ENCODE measurements at places on chromosomes 2 and 18.

DNA sequence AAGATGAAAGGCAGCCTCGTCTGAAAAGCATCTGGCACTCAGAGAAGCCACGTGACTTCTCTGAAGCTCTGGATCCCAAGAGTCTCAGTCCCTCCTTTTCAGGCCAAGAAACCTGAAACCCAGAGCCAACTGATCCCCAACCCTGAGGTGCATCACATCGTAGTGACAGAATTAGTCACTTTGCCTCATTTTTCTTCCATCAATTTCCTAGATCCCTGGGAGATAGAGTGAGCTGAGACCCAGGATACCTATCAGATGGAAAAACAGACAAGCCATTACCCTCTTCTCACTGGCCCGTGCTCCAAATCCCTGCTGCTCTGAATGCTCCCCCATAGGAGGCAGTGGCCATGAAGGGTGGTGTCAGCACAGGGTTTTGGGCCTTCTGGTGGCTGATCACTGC lies 113.1 kb downstream of the ALK start:
- no peak for DNase-seq

DNA sequence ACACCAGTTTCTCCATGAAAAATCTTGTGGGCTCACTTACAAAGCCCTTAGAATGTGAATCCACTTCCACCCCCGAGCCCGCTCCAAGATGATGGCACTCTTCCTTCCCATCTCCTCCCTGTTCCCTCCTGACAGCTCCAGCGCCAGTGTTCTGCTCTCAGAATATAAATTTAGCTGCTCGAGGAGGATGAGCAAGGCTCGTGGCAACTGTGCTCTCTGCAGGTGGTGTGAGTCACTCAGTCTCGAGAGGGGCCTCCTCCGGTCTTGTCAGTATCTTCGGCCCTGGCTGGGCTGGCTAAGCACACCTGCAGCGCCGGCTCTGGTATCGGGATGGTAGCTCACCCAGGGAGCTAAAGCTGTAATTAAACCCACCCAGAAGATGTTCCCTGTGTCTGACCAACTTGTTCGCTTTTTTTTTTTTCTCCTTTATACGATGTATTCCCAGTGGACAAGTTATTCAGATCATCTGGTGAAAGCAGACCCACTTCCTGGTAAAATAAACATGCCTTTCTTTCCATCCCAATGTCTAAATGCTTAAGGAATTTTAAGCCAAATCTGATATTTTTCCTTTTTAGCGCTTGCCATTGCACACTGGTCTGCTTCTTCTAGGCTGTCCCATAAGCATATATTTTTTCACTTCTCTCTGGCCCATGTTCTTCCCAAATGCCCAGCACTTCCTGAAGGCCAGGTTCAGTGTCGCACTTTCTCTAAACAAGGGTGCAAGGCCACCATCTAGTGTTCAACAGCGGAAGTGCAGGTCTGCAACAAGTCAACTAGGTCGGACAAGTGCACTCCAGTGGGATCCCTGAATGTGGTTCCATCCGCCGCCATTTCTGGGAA lies 31.4 kb upstream of the YPEL5 start:
- no peak for DNase-seq

DNA sequence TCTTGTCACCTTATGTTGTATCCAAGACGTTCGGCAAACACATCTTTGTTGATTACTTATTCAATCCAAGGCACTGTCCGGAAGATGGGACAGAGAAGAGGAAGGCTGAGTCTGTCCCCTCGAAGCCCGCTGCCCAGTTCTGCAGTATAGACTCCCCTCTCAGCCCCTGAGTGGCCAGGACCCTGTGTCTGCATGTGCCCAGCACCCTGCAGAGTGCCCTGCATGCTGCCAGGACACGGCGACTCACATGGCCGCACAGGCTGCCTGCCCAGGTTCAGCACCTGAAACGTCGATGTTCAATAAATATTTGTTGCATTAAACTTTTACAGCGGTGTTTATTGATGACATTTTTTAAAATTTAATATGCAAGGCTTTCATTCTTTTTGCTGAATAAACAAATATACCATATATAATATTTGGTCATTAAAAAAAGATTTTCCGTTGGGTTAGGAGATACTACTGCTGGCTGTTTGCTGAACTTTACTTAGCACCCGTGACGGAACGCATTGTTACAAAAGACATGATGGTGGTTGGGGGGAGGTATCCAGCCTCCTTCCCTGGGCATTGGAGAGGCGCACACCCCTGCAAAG lies 146.5 kb downstream of the PTGR3 start:
- no peak for DNase-seq

- DNase-seq: no peak
These were observed 10.1 kb downstream of the MBOAT2 start for GRCh38 chr2:8993196-8993901.

DNA sequence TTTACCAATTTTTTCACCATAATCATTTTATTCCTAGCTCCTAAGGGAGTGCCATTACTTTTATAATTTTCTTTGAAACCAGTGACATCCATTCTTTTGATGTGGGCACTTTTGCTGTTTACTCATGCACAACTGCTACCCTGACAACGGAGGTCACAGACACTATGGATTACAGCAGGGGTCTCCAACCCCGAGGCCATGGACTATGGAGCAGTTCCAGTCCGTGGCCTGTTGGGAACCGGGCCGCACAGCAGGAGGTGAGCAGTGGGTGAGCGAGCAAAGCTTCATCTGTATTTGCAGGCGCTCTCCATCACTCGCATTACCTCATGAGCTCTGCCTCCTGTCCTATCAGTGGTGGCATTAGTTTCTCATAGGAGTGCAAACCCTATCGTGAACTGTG lies 34.6 kb downstream of the PRPF40A start:
- DNase-seq: no peak

DNA sequence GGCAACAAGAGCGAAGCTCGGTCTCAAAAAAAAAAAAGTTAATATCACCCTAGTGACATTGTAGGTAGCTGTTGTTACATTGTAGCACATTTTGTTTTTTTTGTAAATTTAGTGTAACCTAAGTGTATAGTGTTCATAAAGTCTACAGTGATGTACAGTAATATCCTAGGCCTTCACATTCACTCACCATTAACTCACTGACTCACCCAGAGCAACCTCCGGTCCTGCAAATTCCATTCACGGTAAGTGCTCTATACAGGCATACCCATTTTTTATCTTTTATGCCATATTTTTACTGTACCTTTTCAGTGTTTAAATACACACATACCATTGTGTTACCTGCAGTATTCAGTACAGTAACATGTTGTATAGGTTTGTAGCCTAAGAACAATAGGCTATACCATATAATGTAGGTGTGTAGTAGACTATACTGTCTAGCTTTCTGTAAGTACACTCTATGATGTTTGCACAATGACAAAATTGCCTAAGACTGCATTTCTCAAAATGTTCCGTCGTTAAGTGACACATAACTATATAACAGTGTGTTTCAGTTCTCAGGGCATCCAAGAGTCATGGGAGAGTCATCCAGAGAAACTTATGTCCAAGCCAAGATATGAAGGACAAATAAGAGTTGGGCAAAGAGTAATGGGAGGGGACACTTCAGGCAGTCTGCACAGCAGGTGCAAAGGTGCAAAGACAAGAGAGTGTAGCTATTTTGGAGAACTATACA lies 68.4 kb downstream of the TANK start:
- no peak for DNase-seq

DNA sequence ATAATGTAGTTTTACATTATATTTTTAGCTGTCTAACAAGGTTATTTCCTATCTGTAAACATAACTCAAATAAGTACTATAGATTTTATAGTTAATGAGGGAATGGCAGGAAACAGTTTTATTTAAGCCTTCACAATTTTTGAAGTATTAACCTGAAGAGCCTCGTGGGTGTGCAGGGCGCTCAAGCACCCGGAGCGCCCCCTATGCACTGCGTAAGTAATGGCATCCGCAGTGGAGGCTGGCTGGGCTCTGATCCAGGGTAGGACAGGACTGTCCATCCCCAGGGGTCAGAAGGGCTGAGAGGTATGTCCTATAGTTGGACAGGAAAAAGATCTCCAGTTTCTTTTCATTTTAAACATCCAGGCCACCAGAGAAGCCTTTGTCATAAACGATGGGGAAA lies 8.2 kb upstream of the GBX2 start:
- no peak for DNase-seq

GRCh38 chr18:57630754-57631595 lies 9.3 kb upstream of the NARS1 start:
- no peak for DNase-seq

- DNase-seq: no peak
These were observed 8.2 kb upstream of the ALPI start for GRCh38 chr2:232447638-232448303.

GRCh38 chr2:181203412-181203811 lies 223.0 kb downstream of the UBE2E3 start:
- no peak for DNase-seq

DNA sequence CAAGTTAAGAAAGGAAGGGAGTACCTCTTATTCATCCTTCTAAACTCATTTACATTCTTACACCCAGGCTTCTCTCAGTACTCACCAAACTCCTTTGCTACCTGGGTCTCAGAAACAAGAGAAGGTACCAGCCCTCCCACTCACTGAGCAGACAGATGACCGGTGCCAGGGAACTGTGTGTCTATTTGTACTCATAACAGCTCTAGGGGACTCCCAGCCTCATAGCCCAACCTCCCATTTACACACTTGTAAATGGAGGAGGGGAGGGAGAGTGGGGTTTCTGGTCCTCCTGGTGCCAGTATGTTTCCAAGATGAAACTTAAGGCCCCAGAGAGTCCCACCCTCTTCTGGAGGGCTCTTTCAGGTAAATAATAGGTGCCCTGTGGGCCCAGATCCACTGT lies 42.8 kb upstream of the SIGLEC15 start:
- DNase-seq: no peak

- DNase-seq: no peak
These were observed 75.3 kb upstream of the DDX18 start for GRCh38 chr2:117738991-117739839.

DNA sequence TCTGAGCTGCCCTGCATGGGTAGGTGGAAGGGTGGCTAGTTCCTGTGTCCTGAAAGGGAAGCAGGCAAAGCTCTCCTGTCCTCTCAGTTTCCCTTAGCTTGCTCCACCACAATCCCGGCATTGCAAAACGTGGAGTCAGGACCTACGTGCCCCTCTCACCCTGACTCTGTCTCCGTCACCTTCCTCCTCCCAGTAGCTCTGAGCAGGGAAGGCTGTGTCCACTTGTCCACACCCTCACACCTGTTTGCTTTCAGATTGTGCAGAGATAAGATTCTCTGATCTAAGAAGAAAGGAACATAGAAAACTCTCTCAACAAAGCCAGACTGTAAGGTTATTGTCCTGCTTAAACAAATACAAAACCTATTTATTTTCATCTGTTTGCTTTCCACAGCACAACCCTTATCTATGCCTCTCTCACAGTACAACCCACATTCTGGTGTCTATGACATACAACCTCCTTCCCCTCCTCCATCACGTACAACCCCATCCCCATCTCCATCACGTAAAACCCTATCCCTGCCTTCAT lies 79.0 kb downstream of the ALPK2 start:
- DNase-seq: no peak

DNA sequence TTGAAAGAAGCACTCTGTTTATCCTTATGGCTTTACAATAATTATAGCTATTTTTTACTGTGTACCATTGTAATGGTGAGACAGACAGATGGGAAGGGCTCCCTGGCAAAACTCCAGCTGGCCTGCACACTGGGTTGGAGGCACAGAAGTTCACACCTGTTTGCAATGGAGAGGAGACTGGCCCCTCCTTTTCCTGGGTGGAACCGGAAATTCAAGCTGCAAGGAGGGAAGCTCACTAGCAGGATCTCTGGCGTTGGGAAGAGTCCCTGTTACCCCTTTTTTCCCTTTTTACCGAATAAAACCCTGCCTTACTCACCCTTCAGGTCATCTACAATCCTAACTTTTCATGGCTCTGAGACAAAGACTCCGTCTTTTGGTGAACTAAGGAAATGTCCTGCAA lies 100.3 kb upstream of the TFPI start:
- no peak for DNase-seq

- no peak for DNase-seq
These were observed 67.4 kb downstream of the KCTD18 start for GRCh38 chr2:200442471-200442870.

DNA sequence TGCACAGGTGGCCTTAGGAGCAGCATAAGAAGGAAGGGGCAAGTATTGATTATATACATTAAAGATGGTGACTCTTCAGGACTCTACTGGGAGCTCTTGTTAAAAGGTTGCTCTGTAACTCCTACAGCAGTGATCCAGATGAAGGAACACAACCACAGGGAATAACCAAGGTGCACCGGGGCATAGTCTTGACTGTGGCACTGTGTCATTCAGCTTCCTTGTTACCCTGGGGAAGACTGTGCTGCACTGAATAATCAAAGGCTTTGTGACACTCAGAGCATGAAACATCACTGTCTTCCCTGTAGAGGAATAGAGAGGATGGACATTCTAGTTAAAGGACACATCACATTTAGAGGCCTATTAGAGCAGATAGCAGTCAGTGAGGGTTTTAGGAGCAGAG lies 105.3 kb downstream of the UBE2E3 start:
- DNase-seq: no peak

DNA sequence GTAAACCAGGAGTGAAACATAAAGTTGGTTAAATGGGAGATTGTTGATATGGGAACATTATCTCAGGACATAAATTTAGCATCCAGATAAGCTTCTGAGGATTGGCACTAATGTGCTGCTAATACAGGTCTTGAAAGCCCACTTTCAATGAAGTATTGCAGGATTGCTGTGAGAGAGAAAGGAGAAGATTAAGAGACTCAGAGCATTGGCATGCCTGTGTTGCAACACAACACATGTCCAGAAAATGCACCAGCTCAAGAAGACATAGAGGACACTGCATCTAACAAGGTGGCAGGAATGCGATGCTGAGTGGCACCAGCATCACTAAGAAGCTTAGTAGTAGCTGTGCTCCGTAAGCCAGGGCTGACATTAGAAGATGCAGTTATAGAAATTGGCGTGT lies 728.9 kb downstream of the SUCLG1 start:
- no peak for DNase-seq

GRCh38 chr2:22283436-22283835 lies 1101.5 kb upstream of the KLHL29 start:
- no peak for DNase-seq

DNA sequence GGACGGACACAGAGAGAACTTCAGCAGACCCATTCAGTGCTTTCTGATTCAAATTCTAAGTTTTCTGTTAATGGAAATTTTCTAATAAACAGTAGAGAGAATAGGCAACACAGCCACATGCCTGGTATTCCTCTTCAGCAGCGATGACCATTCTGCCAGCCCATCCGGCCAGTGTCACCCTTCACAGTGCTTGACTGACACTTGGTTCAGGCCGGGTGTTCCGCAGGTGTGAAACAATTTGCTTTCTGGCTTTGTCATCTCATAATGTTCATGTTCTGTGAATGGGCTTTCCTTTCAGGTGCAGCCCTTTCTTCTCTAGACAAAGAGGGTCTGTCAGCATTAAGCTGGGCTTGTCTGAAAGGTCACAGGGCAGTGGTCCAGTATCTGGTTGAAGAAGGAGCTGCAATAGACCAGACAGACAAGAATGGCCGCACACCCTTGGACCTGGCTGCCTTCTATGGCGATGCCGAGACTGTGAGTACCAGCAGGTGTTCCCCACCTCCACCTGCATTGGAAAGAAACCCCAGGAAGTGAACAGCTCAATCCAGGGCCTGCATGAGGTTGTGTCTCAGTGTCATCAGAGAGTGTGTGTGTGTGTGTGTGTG lies 67.0 kb downstream of the WDSUB1 start:
- DNase-seq: no peak
